ENCODE measurements at places on chromosomes 6 and 20.

DNA sequence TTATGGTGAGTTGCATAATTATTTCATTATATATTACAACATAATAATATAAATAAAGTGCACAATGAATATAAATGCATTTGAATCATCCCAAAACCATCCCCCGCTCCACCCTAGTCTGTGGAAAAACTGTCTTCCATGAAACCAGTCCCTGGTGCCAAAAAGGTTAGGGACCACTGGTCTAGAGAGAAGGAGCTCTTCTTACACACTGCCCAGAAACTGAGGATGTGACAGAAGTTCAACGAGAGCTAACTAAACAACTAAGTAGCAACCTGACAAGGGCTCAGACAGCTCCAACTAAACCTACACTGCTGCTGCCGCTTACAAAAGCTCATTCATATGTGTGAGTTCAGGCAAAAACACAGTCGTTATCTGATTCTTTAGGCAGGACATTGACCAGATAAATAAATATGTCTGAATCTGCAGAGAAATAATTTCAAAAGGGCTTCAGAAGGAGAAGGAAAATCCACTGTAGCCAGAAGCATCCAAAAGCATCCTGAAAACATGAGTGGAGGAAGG is 125.9 kb downstream of the ATXN1 start:
- H3K4me3 ChIP-seq, result no peak overlapping the region
- no peak overlapping the region for H3K27ac ChIP-seq
- H3K27me3 ChIP-seq, result no peaks in the 10 kb centered on the region
- no peaks in the 10 kb centered on the region for H3K36me3 ChIP-seq

DNA sequence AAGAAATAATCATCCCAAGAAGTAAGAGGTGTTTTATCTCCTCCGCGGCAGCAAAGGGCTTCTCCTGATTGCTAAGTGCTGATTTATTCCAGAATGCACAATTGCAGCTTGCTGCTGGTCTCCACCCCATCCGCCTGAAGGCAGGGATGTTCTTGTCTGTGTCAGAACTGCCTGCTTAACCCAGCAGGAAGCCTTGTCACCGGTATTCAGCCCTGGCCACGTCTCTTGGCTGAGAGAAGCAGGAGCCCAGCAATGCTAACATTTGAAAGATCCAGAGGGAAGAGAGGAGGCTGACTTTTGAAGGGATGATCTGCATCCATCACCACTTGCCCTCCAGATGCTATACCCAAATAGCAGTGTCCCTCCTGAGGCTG is 4.2 kb downstream of the SCML4 start:
- peaks cover 3% of the 10 kb centered on the region for H3K4me1 ChIP-seq
- no peaks in the 10 kb centered on the region for H3K27me3 ChIP-seq
- DNase-seq, result no peak
- H3K4me3 ChIP-seq, result no peak overlapping the region

GRCh38 chr6:21225912-21226311 is 367.6 kb upstream of the SOX4 start:
- H3K27me3 ChIP-seq, result no peaks in the 10 kb centered on the region
- no peak overlapping the region for H3K27ac ChIP-seq
- H3K36me3 ChIP-seq, result no peaks in the 10 kb centered on the region

GRCh38 chr20:34663213-34663943 is 13.5 kb downstream of the PIGU start:
- no peak for DNase-seq
- H3K36me3 ChIP-seq, result no peaks in the 10 kb centered on the region
- H3K27ac ChIP-seq, result no peak overlapping the region

- H3K4me1 ChIP-seq, result peaks cover 15% of the 10 kb centered on the region
- no peaks in the 10 kb centered on the region for H3K27me3 ChIP-seq
- DNase-seq, result peak; percentile 90
- H3K36me3 ChIP-seq, result no peaks in the 10 kb centered on the region
- peak within 1 kb of the TSS; percentile 91 for H3K27ac ChIP-seq
Observed at GRCh38 chr6:31620586-31621319, at the start of gene PRRC2A. TSS of gene PRRC2A (plus strand) at chr6:31620715. CDS start at chr6:31622790, 2,075 bp downstream.

DNA sequence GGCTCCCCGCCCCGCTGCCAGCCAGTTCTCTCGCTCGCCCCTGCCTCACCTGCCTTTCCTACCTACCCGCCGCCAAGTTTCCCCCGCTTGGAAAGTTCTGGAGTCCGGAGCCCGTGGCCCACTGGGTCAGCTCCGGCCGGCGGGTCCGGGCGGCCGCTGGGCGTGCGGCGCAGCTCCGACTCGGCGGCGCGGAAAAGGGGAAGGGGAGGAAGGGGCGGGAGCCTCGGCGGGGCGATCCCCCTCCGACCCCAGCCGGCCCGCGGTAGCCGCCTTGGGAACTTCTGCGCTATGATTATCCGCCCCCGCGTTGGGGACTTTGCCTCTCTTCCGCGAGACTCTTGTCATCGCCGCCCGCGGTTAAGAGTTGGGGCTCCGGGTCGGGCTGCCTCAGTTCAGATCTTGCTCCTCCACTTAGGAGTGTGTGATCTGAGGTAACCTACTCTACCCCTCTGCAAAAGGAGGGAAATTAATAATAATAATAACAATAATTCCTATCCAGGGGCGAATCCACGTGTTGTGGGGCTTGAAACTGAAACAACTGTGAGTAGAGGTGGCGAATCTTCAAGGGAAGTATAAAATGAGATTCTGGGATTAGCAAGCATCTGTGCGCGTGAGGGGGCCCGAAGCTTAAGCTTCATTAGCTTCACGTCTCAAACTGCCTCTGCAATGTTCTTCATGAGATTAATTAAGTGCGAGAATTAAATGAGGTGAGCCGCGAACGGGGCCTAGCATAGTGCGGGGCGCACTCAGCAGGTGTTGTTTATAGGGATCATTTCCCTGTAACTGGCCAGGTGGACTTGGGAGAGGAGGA is 30.8 kb downstream of the SF3B5 start:
- peak; percentile 36 for DNase-seq
- no peaks in the 10 kb centered on the region for H3K36me3 ChIP-seq
- peak overlapping the region; percentile 75 for H3K4me3 ChIP-seq
- peaks cover 10% of the 10 kb centered on the region for H3K4me1 ChIP-seq
- H3K27ac ChIP-seq, result peak overlapping the region; percentile 24

- DNase-seq, result no peak
- no peak overlapping the region for H3K4me3 ChIP-seq
- H3K27ac ChIP-seq, result no peak overlapping the region
- H3K4me1 ChIP-seq, result no peaks in the 10 kb centered on the region
Observed at GRCh38 chr6:28212510-28213212, 12.4 kb upstream of the ZSCAN9 start.

DNA sequence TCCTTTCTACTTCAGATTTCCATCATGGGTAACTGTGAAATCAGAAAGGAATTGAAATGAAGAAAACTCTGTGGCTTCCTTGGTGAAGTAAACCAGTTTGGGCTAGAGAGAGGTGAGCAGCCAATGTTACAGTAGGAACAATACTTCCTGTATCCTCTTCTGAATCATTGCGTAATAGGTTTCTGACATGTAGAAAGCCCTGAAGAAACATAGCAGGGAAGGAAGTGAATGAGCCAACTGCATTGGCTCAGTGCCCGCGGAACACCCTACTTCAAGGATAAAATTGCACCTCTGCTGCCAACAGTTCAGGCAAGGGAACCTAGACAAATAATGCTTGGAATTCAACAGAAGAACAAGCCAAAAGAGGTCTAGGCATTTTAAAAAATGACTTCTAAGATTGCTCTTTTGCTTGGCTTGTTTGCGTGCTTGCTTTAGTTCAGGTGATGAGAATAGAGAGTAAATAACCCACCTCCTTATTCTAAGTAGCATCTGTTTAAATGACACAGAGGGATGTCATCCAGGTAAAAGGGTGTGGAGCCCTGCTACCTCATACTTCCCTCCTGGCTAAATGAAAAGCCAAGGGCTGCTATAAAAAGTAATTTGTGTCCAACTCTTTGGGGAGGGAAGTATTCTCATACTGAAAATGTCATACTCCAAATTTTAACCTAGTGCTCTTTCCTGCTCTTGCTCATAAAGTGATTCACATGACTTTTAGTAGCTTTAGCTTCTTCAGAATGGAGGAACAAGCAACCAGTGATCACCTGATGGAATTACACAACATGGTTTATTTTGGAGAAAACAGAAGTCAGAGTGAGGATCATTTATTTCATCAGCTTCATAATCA is 30.0 kb upstream of the AKIRIN2 start:
- H3K27me3 ChIP-seq, result no peaks in the 10 kb centered on the region
- H3K27ac ChIP-seq, result peak overlapping the region; percentile 25
- H3K36me3 ChIP-seq, result no peaks in the 10 kb centered on the region

GRCh38 chr6:81455641-81456040 is 296.8 kb downstream of the TENT5A start:
- no peak overlapping the region for H3K27ac ChIP-seq
- no peaks in the 10 kb centered on the region for H3K27me3 ChIP-seq
- peaks cover 4% of the 10 kb centered on the region for H3K4me1 ChIP-seq

GRCh38 chr6:169899481-169900145 is 148.2 kb downstream of the ERMARD start:
- no peak overlapping the region for H3K4me3 ChIP-seq
- no peaks in the 10 kb centered on the region for H3K4me1 ChIP-seq
- no peak for DNase-seq

GRCh38 chr6:136761227-136761922 is 30.9 kb downstream of the MAP3K5 start:
- peak; percentile 34 for DNase-seq
- peaks cover 16% of the 10 kb centered on the region for H3K4me1 ChIP-seq
- no peak overlapping the region for H3K4me3 ChIP-seq
- H3K27me3 ChIP-seq, result no peaks in the 10 kb centered on the region

- H3K36me3 ChIP-seq, result no peaks in the 10 kb centered on the region
- no peaks in the 10 kb centered on the region for H3K27me3 ChIP-seq
- H3K27ac ChIP-seq, result no peak overlapping the region
- H3K4me1 ChIP-seq, result no peaks in the 10 kb centered on the region
- no peak overlapping the region for H3K4me3 ChIP-seq
- no peak for DNase-seq
Observed at GRCh38 chr6:165776691-165777090, 113.7 kb upstream of the PDE10A start.

DNA sequence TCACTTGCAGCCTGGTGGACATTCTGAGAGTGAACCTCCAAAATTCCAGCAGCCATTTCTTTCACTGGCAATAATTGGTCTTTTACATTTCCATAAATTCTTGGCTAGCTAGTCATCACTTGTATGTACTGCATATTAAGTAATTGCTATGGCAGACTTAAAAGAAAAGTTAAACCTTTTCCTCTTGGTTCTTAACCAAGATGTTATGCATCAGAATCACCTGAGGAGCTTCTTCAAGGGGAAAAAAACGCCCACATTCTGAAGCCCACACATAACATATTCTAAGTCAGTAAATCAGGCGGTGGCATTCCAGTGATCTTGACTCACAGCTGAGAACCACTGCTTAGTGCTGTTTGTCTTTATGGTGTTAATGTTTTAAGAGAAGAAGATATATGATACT is 37.0 kb downstream of the CDC40 start:
- H3K36me3 ChIP-seq, result no peaks in the 10 kb centered on the region
- no peak for DNase-seq
- H3K27ac ChIP-seq, result no peak overlapping the region
- H3K4me3 ChIP-seq, result no peak overlapping the region
- no peaks in the 10 kb centered on the region for H3K27me3 ChIP-seq

GRCh38 chr20:63325021-63325471 is 32.1 kb downstream of the COL20A1 start:
- H3K27me3 ChIP-seq, result no peaks in the 10 kb centered on the region
- H3K4me1 ChIP-seq, result no peaks in the 10 kb centered on the region
- DNase-seq, result no peak
- H3K36me3 ChIP-seq, result no peaks in the 10 kb centered on the region

DNA sequence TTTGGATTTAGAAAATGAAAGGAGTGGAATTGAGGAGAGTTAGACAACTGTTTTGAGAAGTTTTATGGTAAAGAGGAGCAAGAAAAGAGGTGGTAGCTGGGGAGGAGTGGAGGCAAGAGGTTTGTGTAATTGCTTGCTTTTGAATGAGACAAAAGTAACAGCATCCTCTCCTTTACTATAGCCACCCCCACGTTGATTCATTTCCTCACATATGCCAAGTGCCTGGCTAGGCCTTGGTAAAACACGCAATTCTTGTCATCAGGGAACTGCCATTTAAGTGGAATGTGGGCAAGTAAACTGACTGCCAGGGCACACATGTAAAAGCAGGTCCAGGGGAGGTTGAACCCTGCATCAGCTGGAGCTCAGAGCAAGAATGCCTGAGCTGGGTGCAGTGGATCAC is 4.1 kb downstream of the MTRES1 start:
- H3K4me3 ChIP-seq, result no peak overlapping the region
- no peak for DNase-seq
- H3K4me1 ChIP-seq, result peaks cover 13% of the 10 kb centered on the region
- H3K27ac ChIP-seq, result no peak overlapping the region

DNA sequence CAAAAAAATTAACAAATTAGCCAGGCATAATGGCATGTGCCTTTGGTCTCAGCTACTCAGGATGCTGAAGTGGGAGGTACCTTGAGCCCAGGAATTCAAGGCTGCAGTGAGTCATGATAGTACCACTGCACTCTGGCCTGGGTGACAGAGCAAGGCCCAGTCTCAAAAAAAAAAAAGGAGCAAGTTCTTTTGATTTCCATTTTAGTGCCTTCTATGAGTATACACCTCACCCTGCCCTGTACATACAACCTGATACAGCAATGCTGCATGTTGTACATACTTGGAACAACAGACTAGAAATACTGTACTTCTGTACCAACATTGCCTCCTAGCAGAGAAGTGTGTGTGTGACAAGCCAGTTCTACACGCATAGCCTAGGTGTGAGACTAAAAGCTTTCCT is 97.3 kb upstream of the CARMIL1 start:
- no peaks in the 10 kb centered on the region for H3K36me3 ChIP-seq
- H3K4me1 ChIP-seq, result no peaks in the 10 kb centered on the region
- no peak overlapping the region for H3K4me3 ChIP-seq
- DNase-seq, result no peak

- no peak overlapping the region for H3K4me3 ChIP-seq
- H3K4me1 ChIP-seq, result no peaks in the 10 kb centered on the region
- DNase-seq, result no peak
- H3K36me3 ChIP-seq, result no peaks in the 10 kb centered on the region
Observed at GRCh38 chr6:17450832-17451231, 57.4 kb downstream of the CAP2 start.

DNA sequence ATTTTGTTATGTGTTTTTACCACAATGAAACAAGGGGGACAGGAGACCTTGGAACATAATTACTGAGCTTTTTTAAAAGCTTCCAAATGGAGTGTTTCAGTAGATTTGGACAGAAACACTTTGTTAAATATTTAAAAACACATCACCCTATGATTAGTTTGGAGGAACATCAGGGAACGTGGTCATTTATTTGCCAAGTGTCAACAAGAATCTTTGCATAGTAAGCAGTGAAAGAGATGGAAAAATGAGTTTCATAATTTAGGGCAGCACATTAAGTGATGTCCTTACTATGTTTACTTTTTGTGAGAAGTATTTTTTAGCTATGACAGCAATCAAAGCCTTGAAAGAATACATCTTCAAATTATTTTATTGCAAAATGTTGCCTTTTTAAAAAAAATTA is 82.6 kb downstream of the PROKR2 start:
- H3K4me3 ChIP-seq, result no peak overlapping the region
- H3K4me1 ChIP-seq, result no peaks in the 10 kb centered on the region
- no peak for DNase-seq
- H3K27ac ChIP-seq, result no peak overlapping the region
- no peaks in the 10 kb centered on the region for H3K36me3 ChIP-seq

Measured in testis (tissue), 5 donors.